ENCODE measurements at places on chromosomes 13 and 19. TPM values are rescaled to one million over a fixed set of nuclear protein-coding genes. Genes with fewer than 3 reads are reported as not detected.
A peak's percentile ranks its signal among the peaks of the same experiment; 100 is the strongest.

DNA sequence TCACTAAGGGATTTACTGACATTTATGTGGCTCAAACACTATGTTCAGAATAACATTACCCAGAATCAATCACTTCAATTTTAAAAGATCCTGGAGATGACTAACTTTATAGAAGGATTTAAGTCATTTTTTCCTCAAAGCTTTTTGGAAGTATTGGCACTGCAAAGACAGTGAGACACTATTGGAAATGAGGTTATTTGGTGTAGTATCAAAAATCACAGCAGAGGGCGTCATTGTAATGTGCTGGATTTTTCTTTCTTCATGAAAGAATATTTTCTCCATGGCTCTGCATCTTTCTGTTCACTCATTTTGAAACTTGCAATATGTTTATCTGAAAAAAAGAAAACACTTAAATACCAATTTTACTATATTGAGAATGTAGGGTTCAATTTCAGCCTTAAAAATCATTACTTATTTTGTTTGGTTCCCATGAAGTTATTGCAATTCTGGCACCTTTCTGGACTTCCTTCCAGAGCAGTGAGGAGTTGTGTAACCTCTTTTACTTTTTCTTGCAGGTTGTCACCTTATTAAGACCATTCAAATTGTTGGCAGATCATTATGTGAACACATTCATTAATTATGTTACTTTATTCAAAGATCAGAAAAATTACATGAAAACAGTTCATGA, 3.7 kb upstream of the CSNK1A1L start:
- H3K36me3 ChIP-seq, result no peaks in the 10 kb centered on the region
- no peaks in the 10 kb centered on the region for H3K4me1 ChIP-seq
- H3K27ac ChIP-seq, result no peak overlapping the region

GRCh38 chr19:13611596-13611995, 105.3 kb upstream of the CACNA1A start:
- no peaks in the 10 kb centered on the region for H3K27me3 ChIP-seq
- H3K4me3 ChIP-seq, result no peak overlapping the region
- H3K27ac ChIP-seq, result no peak overlapping the region

DNA sequence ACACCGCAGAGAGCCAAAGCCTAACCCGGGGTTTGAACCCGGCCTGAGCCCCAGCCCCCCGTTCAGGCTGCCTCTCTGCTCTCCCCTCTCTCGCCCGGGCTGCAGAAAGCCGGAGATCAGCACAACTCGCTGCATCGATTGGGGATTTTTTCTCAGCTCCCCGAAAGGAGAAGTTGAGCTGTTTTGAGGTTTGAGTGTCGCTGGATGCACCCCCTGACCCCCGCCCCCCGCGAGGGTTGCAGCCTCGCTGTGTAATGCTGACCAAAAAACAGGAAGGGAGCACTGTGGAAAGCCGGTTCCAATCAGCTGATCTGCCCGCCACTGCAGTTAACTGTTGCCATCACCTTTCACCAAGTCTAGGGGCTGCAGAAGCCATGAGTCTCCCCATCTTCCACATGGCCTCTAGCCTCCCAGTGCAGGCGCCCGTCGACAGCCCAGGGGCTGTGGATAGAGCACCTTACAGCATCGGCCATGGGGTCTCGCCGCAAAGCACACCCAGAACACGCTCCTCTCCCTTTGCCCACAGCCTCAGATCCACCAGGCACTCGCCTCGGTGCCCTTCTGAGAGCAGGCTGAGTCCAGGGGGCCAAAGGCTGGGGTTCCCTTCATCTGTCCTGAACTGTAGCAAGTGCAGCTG, 34.5 kb downstream of the MYO9B start:
- H3K36me3 ChIP-seq, result no peaks in the 10 kb centered on the region
- peak overlapping the region; percentile 42 for H3K27ac ChIP-seq

DNA sequence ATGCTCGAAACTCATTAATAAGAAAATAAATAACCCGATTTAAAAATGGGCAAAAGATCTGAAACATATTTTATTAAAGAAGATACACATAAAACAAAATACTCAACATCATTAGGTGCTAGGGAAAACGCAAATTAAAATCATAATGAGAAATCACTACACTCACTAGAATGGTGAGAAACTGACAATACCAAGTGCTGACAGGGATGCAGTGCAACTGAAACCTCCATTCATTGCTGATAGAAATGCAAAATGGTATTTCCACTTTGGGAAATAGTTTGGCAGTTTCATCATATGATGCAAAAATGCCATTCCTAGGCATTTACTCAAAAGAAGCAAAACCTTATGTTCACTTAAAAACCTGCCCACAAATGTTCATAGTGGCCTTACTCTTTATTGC, 225.4 kb downstream of the RGCC start:
- no peaks in the 10 kb centered on the region for H3K27me3 ChIP-seq
- no peak overlapping the region for H3K27ac ChIP-seq
- H3K4me1 ChIP-seq, result no peaks in the 10 kb centered on the region

- no peak overlapping the region for H3K4me3 ChIP-seq
- no peaks in the 10 kb centered on the region for H3K36me3 ChIP-seq
- no peak overlapping the region for H3K27ac ChIP-seq
Observed at GRCh38 chr19:35344511-35345031, 3.1 kb upstream of the FFAR1 start.

DNA sequence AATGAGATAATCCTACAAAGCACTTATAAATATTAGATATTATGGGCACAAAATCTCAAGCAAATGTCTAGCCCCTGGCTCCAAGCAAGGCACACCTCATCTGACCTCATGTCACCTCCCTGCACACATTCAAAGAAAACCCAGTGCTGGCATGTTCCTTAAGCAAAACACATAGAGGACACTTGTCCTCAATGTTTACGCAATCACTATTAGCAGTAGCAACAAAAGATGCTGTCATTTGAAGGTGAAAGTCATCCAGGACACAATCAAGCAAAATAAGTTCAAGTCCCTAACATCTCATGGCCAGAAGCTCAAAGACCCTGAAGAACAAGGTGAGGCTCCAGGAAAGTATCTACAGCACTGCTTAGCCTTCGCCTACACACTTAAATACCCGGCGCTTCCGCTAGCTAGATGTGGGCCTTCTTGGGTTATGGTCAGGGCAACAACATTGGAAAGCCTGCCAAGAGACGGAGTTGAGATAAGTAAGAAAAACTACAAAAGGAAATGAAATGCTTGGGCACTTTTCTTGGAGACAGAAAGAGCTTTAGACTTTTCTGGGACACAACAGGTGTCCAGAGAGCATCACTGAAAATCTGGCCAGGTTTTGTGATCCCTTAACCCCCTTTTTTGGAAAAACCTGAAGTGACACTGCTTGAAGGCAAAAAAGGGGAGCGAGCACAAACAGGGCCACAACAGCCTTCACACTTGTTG, 85.7 kb downstream of the FOXO1 start:
- H3K27me3 ChIP-seq, result no peaks in the 10 kb centered on the region
- H3K4me3 ChIP-seq, result no peak overlapping the region
- peaks cover 14% of the 10 kb centered on the region for H3K4me1 ChIP-seq
- no peak overlapping the region for H3K27ac ChIP-seq

DNA sequence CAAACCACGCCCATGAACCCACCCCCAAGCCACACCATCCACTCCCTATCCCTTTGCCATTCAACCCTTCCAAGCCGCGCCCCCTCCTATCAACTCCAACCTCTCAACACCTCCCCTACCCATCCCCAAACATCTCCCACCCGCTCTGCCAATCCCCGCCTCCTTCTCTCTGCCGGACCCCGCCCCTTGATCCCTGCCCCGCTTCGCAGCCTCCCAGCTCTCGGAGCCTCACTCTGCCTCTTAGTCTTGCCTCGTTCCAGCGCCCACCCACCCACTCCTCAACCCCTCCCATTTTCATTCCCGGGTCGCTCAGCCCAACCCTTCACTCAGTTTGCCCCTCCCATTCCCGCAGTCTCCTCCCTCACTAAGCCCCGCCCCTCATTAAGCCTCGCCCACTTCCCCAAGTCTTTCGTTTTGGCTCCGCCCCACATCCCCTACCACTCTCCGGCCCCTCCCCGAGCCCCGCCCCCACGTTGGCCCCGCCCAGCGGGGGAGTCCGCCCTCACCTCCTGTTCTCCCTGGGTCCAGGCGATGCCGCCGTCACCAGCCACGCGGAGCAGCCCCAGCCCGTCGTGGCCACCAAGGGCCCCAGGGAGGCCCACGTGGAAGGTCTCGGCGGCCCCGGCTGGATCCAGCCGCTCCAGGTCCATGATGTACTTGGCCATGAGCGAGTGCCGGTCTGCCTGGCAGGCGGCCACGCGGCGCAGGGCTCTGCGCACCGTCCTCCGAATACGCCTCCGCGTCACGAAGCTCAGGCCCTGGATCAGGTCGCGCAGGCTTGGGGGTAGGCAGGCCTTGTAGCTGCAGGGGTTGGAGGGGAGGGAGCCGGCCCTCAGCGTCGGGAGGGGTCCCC, 5.7 kb downstream of the JAK3 start:
- peaks cover 4% of the 10 kb centered on the region for H3K4me1 ChIP-seq
- no peaks in the 10 kb centered on the region for H3K27me3 ChIP-seq
- peaks cover 8% of the 10 kb centered on the region for H3K36me3 ChIP-seq
- peak overlapping the region; percentile 9 for H3K4me3 ChIP-seq
- peak overlapping the region; percentile 50 for H3K27ac ChIP-seq
- DNase-seq, result peak; percentile 76

GRCh38 chr19:15248648-15249527, 16.6 kb upstream of the EPHX3 start:
- H3K4me3 ChIP-seq, result no peak overlapping the region
- H3K27me3 ChIP-seq, result no peaks in the 10 kb centered on the region
- DNase-seq, result peak; percentile 83
- H3K4me1 ChIP-seq, result peaks cover 42% of the 10 kb centered on the region
- H3K27ac ChIP-seq, result peak overlapping the region; percentile 76

GRCh38 chr19:49875857-49876421, 1.2 kb downstream of the AKT1S1 start:
- H3K36me3 ChIP-seq, result no peaks in the 10 kb centered on the region
- H3K4me3 ChIP-seq, result peak overlapping the region; percentile 86
- H3K4me1 ChIP-seq, result peaks cover 31% of the 10 kb centered on the region
- peak overlapping the region; percentile 99 for H3K27ac ChIP-seq
- H3K27me3 ChIP-seq, result no peaks in the 10 kb centered on the region

DNA sequence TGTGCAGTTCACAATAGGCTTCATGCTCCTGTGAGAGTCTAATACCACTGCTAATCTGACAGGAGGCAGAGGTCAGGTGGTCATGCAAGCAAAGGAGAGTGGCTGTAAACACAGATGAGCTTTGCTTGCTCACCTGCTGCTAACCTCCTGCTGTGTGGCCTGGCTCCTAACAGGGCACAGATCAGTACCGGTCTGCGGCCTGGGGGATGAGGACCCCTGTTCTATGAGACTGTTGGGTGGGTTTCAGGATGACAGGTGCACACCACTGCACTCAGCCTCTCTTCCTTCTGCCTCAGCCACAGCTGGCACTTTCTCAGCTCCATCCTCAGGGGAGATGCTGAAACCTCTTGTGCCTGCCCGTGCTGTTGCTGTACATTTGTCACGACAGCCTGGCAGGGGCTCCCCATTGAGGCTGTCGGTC, 9.7 kb downstream of the CLEC4G start:
- no peak overlapping the region for H3K4me3 ChIP-seq
- H3K27me3 ChIP-seq, result no peaks in the 10 kb centered on the region
- H3K36me3 ChIP-seq, result no peaks in the 10 kb centered on the region

- peaks cover 19% of the 10 kb centered on the region for H3K4me1 ChIP-seq
- no peaks in the 10 kb centered on the region for H3K36me3 ChIP-seq
- H3K27ac ChIP-seq, result peak overlapping the region; percentile 98
- no peak for DNase-seq
- no peaks in the 10 kb centered on the region for H3K27me3 ChIP-seq
Observed at GRCh38 chr19:3982701-3983541, 2.3 kb downstream of the EEF2 start.

GRCh38 chr13:48603375-48603774, 50.4 kb upstream of the CYSLTR2 start:
- no peak overlapping the region for H3K27ac ChIP-seq
- peaks cover 15% of the 10 kb centered on the region for H3K4me1 ChIP-seq
- no peaks in the 10 kb centered on the region for H3K27me3 ChIP-seq
- no peak overlapping the region for H3K4me3 ChIP-seq
- H3K36me3 ChIP-seq, result no peaks in the 10 kb centered on the region

DNA sequence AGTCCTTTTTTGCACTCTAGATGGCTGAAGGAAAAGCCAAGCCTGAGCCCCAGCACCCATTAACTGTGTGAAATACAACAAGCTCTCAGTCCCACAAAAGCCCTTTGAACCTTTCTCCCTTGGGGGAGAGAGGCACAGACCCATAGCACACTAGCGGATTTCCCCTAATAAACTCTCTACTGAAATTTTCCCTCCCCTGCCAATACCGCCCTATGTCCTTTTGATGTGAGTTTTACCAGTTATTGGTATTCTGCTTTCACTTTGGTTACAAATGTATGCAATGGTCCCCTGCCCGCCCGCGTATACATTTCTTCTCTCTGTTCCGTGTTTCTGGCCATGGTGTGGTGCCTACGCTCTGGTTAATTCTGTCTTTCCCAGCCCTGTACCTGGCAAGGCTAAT, 54.0 kb upstream of the MYO16 start:
- DNase-seq, result no peak
- H3K27ac ChIP-seq, result no peak overlapping the region
- H3K36me3 ChIP-seq, result no peaks in the 10 kb centered on the region
- H3K4me3 ChIP-seq, result no peak overlapping the region
- no peaks in the 10 kb centered on the region for H3K27me3 ChIP-seq

DNA sequence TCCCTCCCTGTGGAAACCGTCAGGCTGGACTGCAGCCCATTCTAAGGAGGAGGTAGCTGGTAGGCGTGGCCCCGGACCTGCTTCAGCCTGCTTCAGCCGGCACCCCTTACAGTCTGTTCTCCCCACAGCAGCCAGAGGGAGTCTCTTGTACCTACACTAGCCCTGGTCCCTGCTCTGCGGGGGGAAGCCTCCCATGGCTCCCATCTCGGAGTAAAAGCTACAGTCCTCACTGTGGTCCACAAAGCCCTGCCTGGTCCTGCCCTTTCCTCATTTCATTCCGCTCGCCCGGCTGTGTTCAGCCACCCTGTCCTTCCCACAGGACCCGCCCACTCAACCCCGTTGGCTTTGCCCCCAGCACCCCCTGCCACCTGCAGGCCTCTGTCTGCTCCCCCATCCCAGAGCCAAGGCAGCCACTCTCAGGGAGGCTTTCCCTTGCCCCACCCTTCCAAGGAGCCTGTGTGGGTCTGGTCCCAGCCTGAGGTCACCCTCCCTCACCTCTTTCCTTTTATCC, 1.3 kb downstream of the PGLYRP1 start:
- no peak overlapping the region for H3K27ac ChIP-seq
- no peak for DNase-seq
- no peaks in the 10 kb centered on the region for H3K4me1 ChIP-seq
- H3K36me3 ChIP-seq, result no peaks in the 10 kb centered on the region
- no peak overlapping the region for H3K4me3 ChIP-seq
- peaks cover 29% of the 10 kb centered on the region for H3K27me3 ChIP-seq

HPN gene
- polyA plus RNA-seq, result 1.7 TPM

CD22 gene
- polyA plus RNA-seq, result 6.4 TPM

TMEM238 gene
- polyA plus RNA-seq, result not detected

ENOX1 gene
- 0.81 TPM for polyA plus RNA-seq

All from adrenal gland (tissue), 19 donors.